ENCODE measurements at places on chromosomes 4 and X. TPM values are rescaled to one million over a fixed set of nuclear protein-coding genes. Genes with fewer than 3 reads are reported as not detected.

- DNase-seq, result no peak
- H3K36me3 ChIP-seq, result no peaks in the 10 kb centered on the region
- H3K27me3 ChIP-seq, result no peaks in the 10 kb centered on the region
- H3K27ac ChIP-seq, result no peak overlapping the region
- H3K4me1 ChIP-seq, result no peaks in the 10 kb centered on the region
Observed at GRCh38 chr4:32440391-32440790, 1720.2 kb downstream of the PCDH7 start.

GRCh38 chr4:7210824-7211223 is 18.5 kb downstream of the SORCS2 start:
- DNase-seq, result no peak
- H3K27ac ChIP-seq, result no peak overlapping the region
- H3K4me3 ChIP-seq, result no peak overlapping the region
- H3K27me3 ChIP-seq, result no peaks in the 10 kb centered on the region
- H3K4me1 ChIP-seq, result peaks cover 7% of the 10 kb centered on the region

The EMCN gene
- total RNA-seq, result not detected

The FAM53A gene
- total RNA-seq, result 7.0 TPM

The SYNPO2 gene
- 0.28 TPM for total RNA-seq

GRCh38 chr4:91092398-91092980 is 965.3 kb downstream of the CCSER1 start:
- H3K4me1 ChIP-seq, result no peaks in the 10 kb centered on the region
- H3K4me3 ChIP-seq, result no peak overlapping the region
- H3K27ac ChIP-seq, result no peak overlapping the region
- no peaks in the 10 kb centered on the region for H3K27me3 ChIP-seq
